ENCODE measurements at places on chromosomes 2 and 18.

GRCh38 chr2:109218792-109219126, 89.8 kb downstream of the SH3RF3 start:
- DNase-seq, result no peak

- no peak for DNase-seq
Observed at GRCh38 chr18:35139517-35139916, 98.3 kb downstream of the MAPRE2 start.

- no peak for DNase-seq
Observed at GRCh38 chr18:10401521-10401920, 52.9 kb upstream of the APCDD1 start.

GRCh38 chr2:20165677-20166509, 59.0 kb downstream of the SDC1 start:
- no peak for DNase-seq

DNA sequence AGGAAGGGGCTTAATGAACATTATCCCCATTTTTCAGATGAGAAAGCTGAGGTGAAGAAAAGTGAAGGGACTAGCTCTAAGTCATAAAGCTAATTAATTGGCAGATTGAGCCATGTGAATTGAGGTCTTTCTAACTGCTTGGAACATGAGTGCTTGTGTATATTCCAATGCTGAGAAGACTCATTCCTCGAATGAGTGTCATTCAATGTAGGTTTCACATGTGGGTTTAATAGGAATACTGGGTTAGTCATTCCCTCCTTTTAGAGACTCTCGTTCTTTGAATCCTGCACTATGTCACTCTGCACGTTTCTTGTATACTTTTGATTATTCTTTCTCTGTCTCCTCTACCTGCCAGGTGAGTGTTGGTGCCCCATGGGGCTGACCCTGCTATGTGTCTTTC, 218.2 kb downstream of the HRH4 start:
- no peak for DNase-seq

- no peak for DNase-seq
Observed at GRCh38 chr2:161090411-161090810, 69.8 kb upstream of the TANK start.

GRCh38 chr18:24427484-24427883, 1.0 kb downstream of the IMPACT start:
- no peak for DNase-seq

DNA sequence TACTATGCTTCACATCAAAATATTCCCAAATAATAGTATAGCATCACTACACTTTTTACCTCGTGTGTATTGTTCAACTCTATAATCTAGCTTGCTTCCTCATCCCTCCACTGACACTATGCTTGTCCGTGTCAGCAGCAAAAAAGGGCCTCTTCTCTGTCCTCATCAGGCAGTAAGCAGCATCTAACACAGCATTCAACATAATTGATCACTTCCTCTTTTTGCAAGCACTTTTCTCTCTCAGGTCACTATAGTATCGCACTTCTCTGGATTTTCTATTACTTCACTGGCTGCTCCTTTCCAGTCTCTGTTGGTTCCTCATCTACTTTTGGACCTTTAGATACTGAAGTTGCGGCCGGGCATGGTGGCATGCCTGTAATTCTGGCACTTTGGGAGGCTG, 64.9 kb upstream of the ZSWIM2 start:
- no peak for DNase-seq

- no peak for DNase-seq
Observed at GRCh38 chr2:113211226-113212105, 37.7 kb downstream of the PSD4 start.

DNA sequence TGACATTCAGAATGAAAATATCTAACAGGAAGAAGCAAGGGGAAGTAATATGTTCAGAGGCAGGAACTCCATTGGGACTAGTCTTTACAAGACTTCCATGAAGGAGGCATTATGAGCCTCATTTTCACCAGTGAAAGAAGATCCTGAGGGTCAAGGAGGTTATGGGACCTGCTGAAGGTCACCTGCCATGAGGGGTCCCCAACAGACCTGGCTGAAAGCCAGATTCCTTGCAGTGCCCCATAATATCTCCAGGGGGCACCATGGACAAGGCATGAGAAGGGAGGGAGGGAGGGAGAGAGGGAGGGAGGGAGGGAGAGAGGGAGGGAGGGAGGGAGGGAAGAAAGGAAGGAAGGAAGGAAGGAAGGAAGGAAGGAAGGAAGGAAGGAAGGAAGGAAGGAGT, 27.9 kb downstream of the XDH start:
- DNase-seq, result no peak

- no peak for DNase-seq
Observed at GRCh38 chr18:69752737-69753380, 194.8 kb downstream of the CD226 start.

- no peak for DNase-seq
Observed at GRCh38 chr2:149050188-149050587, 11.7 kb downstream of the LYPD6B start.

DNA sequence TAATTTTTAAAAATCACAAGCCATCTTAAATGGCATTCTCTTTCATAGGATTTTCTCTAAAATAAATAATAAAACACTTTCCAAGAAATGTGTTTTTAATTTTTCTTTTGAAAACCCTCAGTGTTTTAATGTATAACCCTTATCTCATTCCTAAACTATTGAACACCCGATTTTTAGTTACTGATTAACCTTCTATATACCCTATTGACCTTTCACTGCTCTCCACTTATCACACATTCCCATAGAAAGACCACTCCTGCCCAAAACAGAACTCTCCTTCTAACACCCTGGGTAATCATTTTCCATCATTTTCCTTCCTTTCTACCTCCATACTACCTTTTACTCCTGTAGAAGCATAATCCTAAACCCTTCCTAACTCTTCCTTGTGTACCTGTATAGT, 102.4 kb downstream of the EPC2 start:
- DNase-seq, result no peak

DNA sequence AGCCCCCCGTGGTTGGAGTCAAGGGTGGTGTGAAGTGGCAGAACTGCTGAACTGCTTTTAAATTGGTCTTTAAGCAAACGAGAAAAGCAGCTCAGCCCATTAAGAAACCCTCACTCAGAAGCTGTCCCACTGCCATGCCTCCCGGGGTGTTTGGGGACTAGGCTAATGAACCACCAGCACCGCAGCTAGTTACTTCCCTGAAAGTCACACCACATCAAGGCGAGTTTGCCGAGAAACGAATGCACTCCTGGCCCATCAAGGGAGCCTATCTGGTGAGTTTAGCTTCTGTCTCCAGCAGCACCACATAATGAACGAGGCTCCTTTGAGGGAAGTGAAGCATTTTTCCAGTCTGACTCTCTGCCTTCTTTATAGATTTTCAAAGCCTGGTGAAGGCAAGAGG, 14.6 kb upstream of the ALK start:
- no peak for DNase-seq

DNA sequence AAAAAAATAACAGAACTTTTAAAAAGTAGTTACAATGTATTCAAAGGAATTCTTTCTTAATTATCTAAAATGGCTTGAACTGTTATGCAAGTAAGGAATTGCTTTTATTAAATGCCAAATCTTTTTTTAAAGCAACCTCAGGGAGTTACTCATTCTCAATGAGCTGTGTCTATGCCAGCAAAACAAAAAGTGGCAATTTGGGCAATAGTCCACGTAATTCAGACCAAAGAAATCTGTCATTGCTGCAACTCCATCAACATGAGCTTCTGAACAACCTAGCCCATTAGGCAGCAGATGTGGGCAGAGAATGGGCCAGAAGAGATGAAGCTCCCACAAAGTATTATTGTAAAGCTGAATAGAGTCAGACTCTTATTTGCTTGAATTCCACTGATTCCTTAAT, 118.4 kb downstream of the ALK start:
- DNase-seq, result no peak

- no peak for DNase-seq
Observed at GRCh38 chr2:177909962-177910361, 162.6 kb downstream of the PDE11A start.

DNA sequence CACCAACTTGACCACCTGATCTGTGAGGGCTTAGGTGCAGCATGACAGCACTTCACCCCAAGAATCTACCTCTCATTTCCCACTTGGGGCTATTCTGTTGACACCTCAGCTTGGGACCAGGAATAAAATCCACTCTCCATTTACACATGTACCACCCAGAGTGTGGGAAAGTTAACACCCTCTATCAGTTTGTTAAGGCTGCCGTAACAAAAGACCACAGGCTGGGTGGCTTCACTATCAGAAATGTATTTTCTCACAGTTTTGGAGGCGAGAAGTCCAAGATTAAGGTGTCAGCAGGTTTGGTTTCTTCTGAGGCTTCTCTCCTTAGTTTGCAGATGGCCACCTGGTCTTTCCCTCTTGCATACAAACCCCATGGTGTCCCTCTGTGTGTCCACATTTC, 277.7 kb upstream of the ERBB4 start:
- DNase-seq, result no peak

DNA sequence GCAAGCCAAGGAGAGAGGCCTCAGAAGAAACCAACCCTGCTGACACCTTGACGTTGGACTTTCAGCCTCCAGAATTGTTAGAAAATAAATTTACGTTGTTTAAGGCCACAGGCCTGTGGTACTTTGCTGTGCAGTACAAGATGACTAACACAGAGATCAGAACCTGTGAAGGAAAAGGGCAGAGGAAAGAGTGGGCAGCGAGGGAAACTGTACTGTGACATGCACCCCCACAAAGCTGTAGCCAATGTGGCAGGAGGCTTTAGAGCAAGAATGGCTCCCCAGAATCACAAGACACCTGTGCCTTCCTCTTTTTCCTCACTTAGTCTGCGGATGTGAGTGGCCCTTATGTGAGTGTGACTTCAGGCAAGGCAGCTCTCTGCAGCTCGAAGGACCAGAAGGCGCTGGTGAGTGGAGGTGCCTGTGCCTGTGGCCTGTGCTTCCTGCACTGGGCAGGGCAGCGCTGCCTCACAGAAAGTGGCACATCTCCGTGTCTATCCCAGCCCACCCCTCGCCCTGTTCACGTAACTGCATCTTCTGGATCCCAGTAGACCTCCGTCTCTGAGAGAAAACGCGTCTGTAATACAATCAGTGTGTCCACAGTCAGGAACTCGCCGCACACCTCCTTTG, 89.5 kb downstream of the MRPS9 start:
- no peak for DNase-seq

GRCh38 chr18:12074736-12075135, 18.9 kb upstream of the ANKRD62 start:
- no peak for DNase-seq

- no peak for DNase-seq
Observed at GRCh38 chr18:6412933-6413472, 1.7 kb downstream of the L3MBTL4 start.

DNA sequence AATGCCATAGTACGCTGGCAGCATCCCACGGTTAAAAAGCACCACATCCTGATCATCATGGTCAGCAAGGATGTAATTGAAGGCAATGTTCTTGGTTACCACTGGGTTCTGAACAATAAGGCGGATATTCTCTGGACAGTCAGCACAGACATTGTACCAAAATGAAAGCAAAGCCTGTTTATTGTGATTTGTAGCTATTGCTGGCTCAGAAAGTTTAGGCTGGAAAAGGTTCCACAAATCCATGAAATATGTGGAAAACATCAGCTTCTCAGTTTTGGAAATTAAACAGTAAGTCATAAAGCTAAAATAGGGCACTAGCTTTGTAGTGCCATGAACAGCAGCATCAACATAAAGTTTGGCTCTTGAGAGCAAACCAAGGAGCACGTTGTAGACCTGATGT, 52.2 kb downstream of the C2orf74 start:
- DNase-seq, result no peak

- no peak for DNase-seq
Observed at GRCh38 chr2:201262718-201263117, 2.4 kb downstream of the CASP8 start.

DNA sequence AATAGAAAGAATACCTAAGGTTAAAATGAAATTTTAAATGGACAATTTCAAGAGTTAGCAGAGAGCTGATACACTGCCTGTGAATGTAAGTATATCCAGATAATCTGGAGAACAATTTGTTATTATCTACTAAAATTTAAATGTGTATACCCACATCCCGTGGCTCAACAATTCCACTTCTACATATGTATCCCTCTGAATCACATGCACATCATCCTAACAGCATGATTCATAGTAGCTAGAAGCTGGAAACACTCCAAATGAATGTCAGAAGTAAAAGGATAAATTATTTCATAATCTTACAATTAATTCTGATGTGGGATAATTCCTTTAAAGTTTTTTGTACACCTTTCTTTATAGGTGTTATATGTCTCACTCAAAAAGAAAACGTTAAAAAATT, 87.9 kb downstream of the CNTNAP5 start:
- no peak for DNase-seq

DNA sequence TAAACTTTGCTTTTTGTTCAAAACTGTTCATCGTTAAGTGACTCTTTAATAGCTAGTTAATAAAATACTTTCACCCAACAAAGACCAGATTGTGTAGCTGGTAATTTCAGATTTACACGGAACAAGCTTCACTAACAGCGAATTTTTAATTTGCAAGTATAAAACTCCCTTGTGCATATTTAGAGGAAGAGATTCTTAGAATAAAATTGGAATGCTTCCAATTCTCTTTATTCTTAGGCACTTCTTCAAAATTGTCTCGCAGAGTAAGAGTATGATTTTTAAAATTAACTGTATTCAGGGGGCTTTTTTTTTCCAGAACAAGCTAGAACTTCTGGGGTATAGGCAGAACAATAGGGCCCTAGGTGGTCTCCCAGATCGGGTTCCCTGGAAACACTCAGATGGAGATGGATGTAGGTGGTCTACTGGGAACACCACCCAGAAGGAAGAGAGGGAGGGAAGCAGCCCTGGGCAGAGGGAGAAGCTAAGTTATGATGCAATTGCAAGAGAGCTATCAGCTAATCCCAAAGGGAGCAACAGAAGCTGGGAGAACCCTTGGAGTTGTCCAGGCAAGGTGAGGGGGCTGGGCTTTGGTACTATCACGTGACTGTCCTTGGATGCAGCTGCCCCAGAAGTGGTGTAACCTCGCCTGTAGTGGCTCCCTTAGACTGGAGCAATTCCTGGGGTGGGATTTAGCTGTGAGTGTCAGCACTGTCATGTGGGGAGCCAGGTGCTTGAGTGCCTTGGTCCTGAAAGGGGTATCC, 151.7 kb upstream of the ASB18 start:
- no peak for DNase-seq

DNA sequence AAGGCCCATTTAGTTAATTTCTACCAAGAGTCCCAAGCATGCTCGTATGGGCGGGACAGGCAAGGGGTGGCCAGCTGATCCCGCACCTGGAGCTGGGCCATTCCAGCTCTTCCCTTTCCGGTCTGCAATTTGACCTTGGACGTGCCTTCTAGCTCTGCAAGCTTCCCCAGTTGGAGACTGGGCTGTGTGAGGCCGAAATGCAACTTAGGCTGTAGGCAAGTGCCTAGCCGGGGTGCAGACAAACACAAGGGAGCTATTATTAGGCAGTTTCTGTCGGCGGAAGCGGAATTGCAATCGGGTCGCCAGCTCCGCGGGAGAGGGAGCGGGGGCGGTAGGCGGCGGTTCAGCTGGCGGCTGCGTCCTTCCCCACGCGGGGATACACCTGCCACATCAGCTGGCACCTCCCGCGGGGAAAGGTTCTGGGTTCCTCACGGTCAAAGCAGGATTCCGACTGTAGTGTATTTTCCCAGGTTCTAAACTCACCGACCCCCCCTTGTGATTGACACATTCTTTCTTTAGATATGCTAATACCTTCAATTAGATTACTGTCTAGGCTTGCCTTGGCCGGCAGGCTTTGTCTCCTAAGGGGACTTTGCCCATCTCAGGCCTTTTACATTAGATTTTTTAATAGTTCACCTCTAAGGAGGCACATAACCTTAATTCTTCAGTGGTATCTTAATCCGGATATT, 17.1 kb upstream of the ZNF532 start:
- DNase-seq, result no peak
